Stimulated activated naive CD4-positive, alpha-beta T cell treated with Interleukin-2 at 50 U/mL for 16 hours (primary cell): ENCODE measurements at places on chromosomes 6 and 20.

- DNase-seq = no peak
These were observed 206.9 kb downstream of the LY86 start for GRCh38 chr6:6795393-6795792.

- no peak for DNase-seq
These were observed 24.0 kb upstream of the ARMH2 start for GRCh38 chr6:24822696-24823095.

GRCh38 chr20:61295249-61295648 lies 43.2 kb downstream of the CDH4 start:
- DNase-seq = no peak

DNA sequence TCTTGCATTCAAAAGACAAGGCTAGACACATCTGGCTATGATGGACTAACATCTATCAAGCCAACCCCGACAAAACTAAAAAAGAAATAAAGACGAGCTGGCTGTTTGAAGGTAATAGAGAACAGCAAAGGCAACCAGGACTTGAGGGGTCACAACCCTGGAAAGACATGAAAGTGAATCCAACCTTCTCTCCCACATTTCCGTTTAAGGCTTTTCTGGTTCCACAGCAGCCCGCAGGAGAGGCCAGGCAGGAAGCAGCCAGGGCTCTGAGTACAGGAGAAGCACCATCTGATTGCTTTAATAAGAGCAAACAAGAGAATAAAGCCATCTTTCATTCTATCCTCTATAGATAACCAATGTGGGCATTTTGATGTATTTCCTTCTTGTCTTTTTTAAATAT lies 14.3 kb downstream of the CNKSR3 start:
- DNase-seq = no peak

DNA sequence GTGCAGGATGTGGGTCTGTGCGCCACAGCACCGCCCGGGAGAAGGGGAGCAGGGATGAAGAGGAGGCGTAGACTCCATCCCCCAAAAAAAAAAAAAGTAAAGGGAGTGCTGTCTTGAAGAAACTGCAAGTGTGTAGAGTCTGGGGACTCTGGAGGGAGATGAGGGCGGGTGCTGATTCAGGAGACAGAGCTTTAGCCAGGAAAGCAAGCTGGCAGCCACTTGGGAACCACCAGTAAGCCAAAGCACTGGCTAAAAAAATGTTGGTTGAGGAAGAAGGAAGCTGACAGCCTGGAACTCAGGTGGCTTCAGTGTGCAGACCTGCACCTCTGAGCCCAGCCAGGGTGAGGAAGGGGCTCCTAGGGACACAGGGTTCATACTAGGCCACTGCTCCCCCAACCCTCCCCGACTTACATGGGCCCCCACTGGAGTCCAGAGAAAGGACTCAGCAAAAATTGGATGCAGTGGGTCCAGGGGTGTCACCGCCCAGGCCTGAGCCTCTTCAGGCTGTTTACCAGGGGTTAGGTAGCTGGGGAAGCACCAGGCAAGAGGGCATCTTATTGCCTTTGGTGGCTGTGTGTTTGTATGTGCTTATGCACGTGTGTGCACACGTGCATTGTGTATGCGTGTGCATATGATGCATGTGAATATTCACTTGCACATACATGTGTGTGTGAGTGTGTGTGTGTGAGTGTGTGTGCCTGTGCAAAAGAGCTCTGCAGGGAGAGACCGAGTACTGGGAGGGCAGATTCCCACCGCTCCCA lies 153.5 kb upstream of the MLN start:
- DNase-seq = no peak
